ENCODE measurements at places on chromosomes 11 and 22.

GRCh38 chr11:38208951-38209350, 1610.9 kb upstream of the RAG2 start:
- DNase-seq: no peak

GRCh38 chr11:8775332-8775731, 92.7 kb downstream of the RPL27A start:
- DNase-seq: no peak

DNA sequence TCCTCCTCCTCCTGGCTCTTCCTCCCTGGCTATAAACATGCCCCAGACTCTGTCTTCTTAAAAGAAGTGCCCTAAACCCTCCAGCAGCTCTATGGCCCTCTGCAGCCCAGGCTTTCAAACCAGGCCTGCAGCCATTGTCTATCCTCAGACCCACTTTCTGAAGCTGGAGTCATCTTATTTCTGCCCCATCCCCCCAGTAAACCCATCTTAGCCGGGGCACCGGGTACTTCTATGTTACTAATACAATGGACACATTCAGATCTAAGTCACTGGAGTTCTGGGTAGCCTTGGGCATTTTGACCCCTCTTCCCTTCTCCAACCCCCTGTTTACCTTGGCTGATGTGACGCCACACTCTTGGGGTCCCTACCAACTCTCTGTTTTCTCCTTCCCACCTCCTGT, 29.7 kb upstream of the CACNG2 start:
- no peak for DNase-seq

- DNase-seq: no peak
Observed at GRCh38 chr11:129999407-129999806, 3.2 kb downstream of the PRDM10 start.

DNA sequence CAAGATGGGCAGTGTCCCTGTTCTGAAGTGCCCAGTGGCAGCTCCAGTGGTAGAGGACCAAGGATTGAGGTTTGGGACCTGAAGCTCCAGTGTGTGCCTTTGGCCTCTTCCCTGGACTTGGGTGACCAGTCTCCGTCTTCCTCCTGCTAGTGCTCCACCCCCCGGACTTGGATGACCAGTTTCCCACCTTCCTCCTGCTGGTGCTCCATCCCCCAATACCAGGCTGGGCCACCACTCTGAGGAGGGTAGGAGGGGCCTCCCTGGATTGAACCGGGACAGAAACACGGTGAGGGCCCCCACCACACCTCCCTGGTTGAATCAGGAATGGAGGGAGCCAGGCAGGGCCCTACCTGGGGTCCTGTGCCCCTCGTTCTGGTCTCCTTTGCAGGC, 10.9 kb upstream of the NEAT1 start:
- DNase-seq: no peak

GRCh38 chr22:43241138-43241597, 54.2 kb upstream of the TTLL12 start:
- no peak for DNase-seq

- no peak for DNase-seq
Observed at GRCh38 chr11:33897761-33898375, 6.0 kb upstream of the LMO2 start.

GRCh38 chr11:120511820-120512738, 531 bp downstream of the GRIK4 start:
- no peak for DNase-seq

DNA sequence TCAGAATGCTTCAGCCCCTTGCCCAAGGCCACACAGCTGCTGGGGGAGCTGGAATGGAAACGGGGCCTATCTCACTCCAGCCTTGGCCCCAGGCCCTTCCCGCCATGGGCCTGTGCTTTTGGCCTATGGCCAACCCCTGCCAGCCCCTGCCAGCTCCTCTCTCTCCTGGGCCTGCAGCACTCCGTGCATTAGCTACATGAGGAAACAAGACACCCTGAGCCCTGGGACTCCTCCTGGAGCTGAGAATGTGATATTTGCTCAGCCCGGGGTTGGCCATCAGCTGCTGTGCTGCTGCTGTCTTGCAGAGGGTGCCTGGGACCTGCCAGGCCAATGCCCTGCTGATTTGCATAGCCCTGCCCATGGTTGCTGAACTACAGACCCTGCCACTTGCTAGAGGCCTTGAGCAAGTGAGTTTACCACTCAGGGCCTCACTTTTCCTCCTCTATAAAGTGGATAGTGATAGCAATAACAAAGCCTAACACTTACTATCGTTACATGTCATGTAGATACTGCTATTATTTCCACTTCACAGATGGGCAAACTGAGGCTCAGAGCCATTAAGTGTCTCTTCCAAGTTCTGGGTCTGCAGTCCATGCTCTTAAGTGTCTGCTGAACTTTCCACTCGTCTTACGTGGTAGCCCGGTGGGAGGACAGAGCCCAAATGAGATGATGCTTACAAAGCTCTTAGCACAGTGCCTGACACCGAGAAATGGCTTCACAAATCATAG, 99.6 kb downstream of the KIAA1671 start:
- DNase-seq: no peak

DNA sequence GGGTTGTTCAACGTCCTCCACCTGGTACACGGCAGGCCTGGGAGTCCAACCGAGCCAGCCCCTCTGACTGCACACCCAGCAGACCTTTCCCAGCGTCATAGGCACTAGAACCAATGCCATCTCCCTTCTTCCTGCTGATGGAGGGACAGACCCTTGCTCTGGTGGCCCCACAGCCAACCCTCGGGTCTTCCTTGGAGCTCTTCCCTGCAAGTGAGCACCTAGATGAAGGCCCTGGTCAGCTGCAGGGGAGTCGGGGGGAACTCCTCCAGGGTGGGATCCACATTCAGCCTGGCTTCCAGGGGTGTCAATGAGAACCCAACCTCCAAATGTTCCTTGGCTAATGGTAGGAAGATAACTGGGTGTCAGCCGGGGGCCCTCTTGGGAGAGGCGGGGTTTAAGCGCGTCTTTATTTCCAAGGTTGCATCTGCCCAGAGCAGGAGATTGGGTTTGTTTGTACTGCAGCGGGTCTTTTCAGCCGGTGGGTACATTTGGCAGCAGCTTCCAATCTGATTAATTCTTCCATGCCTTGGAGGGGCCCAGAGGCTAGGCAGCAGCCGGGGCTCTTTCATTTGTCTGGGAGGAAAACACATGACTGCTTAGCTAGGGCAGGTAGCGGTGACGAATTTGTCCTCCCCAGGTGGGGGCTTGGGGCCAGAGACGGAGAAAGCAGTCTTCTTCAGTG, 56.0 kb upstream of the SHISAL1 start:
- DNase-seq: no peak

DNA sequence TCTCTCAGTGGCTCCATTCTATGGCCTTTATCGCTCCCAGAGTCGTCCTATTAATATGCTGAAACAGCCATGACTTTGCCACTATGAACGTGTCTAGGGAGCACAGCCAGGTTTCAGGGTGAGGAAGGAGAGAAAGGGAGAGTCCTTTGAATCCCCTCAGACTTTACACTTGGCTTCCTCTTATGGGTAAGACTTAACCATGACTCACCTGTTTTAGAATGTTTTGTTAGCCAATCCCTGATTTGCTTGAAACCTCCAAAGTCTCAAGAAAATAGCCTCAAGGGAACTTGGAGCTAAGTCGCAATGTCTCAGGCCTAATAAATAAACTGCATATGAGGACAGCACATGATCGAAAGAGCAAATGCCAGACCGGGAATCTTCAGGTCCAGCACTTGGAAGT, 131.2 kb upstream of the RCN1 start:
- no peak for DNase-seq

DNA sequence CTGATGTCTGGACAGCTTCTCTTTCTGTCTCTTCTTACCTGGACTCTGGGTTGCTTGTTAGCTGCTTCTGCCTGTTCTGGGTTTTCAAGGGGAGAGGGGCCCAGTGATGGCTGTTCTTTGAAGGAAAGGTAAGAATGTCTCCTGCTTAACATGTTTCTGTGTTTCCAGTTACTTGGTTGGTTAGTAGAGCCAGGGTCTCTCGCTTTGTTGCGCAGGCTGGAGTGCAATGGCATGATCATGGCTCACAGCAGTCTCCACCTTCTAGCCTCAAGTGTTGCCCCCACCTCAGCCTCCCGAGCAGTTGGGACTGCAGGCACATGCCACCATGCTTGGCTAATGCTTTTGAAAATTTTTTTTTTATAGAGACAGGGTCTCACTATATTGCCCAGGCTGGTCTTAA, 126.6 kb downstream of the BCR start:
- DNase-seq: no peak

GRCh38 chr22:44020981-44021380, 3.1 kb upstream of the PARVB start:
- no peak for DNase-seq

GRCh38 chr11:85718126-85718943, 32.3 kb upstream of the CCDC89 start:
- DNase-seq: no peak

- DNase-seq: no peak
Observed at GRCh38 chr11:34427186-34427805, 11.4 kb upstream of the CAT start.

DNA sequence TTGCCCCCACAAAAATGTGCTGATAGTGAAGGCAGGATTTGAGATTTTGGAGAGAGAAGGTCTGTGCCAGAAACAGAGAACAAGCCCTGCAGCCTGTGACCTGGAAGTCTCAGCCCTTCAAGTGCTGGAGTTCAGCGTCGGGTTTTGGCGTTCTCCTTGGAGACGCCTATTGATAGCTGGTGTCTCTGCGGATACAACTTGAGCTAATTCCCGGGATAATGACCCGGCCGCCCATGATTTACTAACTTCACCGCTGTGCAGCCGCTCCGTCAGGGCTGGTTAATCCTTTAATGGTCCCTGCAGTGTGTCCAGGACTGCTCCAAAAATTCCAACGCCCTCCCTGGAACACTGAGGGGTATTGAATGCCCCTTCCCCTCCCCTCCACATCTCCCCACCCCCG, 76.6 kb downstream of the WT1 start:
- DNase-seq: no peak

Measured in CD4-positive, alpha-beta T cell (primary cell).